Neural progenitor cell (in vitro differentiated cells): ENCODE measurements at places on chromosomes 4 and X. TPM values are rescaled to one million over a fixed set of nuclear protein-coding genes. Genes with fewer than 3 reads are reported as not detected.

DNA sequence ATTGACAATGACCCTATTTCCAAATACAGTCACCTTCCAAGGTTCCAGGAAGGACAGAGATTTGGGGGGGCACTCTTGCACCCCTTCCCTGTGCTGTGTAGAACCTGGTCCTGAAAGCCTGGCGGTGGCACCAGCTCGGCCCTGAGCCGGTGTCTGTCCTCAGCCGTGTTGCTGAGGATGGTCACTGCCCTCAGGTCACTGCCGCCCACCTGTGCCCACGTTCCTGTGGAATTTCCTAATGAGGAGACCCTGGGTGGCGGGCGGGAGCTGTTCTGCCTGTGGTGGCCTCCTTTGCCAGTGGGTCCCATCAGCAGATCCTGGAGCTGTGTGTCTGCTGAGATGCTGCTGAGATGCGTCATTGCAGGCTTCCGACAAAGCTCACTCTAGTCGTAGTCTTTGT is 32.9 kb downstream of the NELFA start:
- no peak for DNase-seq

DNA sequence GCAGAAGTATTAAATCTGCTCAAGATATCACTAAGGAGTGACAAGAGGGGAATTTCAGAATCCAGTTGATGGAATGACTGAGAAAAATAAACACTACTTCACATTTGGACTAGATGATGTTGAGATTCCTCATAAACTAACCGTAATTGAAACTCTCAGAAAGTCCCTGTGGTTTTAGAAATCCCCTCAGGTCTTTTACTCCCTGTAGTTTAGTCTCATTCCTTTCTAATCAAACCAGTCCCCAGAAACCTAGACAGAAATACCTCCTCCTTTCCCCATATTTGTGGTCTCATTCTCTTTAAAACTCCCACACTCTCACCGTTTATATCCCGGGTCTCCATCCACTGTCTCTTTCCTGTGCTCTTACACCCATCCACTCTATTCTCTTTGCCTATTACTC is 15.0 kb upstream of the TLR1 start:
- DNase-seq: no peak

RBM47 gene
- total RNA-seq: 2.9 and 6.1 TPM in 2 replicates

DNA sequence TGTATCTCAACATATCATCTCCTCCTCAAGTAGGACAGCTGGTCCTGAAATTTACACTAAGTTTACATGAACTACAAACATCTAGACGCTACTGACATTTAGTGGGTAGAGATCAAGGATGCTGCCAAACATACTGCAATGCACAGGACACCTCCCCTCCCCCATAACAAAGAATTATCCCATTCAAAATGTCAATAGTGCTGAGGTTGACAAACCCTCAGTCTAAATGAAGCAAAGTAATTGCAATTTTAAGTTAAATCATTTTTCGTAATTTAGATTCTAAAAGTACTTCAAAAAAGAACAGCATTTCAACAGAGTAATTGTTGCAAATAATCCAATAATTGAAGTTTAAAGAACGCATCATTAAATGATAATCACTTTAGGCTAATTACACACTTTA is 1.2 kb downstream of the PRMT9 start:
- DNase-seq: no peak

- DNase-seq: no peak
Measured at GRCh38 chr4:89753601-89754066, 83.3 kb downstream of the SNCA start.

GAGE13 gene
- total RNA-seq: not detected in 2 replicates

ATP8A1 gene
- 27.6 and 46.1 TPM in 2 replicates for total RNA-seq

GRCh38 chr4:118589471-118590055 is 95.6 kb upstream of the METTL14 start:
- no peak for DNase-seq

TCP11X2 gene
- total RNA-seq: 0.88 and 1.1 TPM in 2 replicates

CD99L2 gene
- total RNA-seq: 24.7 and 48.1 TPM in 2 replicates

- DNase-seq: peak; percentile 23
Measured at GRCh38 chrX:8971116-8971515, 62.8 kb downstream of the FAM9B start.

- no peak for DNase-seq
Measured at GRCh38 chr4:52959541-52959940, 97.4 kb downstream of the RASL11B start.

DNA sequence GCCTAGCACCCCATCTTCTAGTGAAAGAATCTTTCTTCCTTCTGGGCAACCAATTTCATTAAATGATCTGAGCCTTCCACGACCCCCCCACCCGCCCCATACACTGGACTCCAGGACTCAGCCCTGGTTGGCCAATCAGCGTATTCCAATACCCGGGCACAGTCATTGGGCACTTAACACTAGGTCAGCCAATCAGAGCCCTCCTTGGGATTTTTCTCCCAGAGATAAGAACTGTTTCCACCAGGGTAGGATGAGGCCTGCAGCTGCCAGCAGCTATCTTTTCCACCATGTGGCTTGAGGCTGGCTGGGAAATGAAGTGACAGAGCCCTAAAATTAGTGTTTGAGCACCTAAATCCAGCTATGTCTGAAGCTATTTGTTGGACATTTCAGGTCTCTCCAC is 418.8 kb downstream of the BCOR start:
- DNase-seq: no peak

- no peak for DNase-seq
Measured at GRCh38 chr4:142778900-142779299, 67.2 kb downstream of the INPP4B start.

DNA sequence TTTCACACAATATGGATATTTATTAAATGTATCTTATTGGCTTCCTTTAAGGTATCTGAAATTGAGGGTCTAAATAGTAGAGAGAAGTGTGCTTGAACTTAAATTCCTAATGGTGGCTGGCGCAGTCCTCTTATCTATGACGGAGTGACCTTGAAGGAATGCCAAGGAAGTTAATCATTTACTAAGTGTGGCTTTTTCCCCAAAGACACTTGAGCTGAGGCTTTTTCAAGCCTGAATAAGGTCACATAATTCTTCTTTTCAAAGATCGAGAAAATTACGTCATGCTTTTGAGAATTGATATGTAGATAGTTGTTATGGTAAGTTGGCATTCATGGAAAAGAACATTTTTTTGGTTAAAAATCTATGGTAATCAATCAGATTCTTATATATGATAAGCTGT is 11.7 kb upstream of the PRPS2 start:
- no peak for DNase-seq

FAM9C gene
- not detected in 2 replicates for total RNA-seq

MAGEA4 gene
- not detected in 2 replicates for total RNA-seq

CT45A10 gene
- not detected in 2 replicates for total RNA-seq

DNA sequence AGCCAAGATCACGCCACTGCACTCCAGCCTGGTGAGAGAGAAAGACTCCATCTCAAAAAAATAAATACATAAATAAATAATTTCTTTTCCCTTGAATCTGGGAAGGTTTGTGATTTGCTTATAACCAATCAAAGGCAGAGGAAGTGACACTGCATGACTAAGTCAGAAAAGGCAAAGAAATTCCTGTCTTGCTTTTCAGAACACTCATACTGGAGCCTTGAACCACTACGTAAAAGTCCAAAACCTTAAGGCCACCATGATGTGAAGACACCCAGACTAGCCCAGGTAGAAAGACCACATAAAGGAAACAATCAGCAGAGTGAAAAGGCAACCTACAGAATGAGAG is 36.6 kb downstream of the TMEM156 start:
- DNase-seq: no peak

DNA sequence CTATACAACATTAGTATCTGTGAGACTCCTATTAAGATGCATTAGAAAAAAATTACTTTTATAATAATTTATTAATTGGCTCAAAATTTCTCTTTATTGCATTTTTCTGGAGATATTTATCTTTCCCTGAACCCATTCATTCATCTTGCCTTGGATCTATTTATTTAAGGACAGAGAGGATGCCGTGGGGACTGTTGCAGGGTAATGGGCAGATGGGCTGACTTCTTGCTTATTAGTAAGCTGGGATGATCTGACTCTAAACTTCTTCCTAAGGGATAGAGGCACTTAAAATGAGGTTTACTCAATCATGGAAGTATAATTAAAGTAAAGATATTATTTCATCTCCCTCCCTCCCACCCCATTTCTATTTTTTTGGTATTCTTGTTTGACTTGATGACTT is 18.2 kb upstream of the ANK2 start:
- DNase-seq: no peak

- DNase-seq: no peak
Measured at GRCh38 chr4:78214078-78214477, 157.0 kb downstream of the FRAS1 start.

GRCh38 chr4:169593050-169593560 is 19.3 kb downstream of the NEK1 start:
- no peak for DNase-seq

- DNase-seq: no peak
Measured at GRCh38 chrX:115584696-115585095, 23.7 kb downstream of the PLS3 start.

DNA sequence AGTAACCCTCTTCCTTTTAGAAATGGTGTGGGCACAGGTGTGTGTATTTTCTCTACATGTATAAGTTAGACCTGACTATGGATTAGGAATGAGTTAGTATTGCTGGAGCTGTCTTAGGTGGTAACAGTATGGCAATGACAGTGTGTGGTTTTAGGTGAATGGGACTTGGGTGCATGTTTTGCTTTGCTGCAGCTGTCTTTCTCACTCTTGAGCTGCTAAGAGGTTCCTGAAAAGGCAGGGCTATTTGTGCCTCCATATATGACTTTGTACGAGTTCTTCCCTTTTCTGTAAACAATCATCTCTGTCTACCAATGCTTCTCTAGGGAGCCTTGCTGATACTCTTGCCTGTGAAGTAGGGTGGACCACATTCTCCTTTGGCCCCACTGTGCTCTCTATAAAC is 234.8 kb upstream of the HHIP start:
- DNase-seq: no peak

DNA sequence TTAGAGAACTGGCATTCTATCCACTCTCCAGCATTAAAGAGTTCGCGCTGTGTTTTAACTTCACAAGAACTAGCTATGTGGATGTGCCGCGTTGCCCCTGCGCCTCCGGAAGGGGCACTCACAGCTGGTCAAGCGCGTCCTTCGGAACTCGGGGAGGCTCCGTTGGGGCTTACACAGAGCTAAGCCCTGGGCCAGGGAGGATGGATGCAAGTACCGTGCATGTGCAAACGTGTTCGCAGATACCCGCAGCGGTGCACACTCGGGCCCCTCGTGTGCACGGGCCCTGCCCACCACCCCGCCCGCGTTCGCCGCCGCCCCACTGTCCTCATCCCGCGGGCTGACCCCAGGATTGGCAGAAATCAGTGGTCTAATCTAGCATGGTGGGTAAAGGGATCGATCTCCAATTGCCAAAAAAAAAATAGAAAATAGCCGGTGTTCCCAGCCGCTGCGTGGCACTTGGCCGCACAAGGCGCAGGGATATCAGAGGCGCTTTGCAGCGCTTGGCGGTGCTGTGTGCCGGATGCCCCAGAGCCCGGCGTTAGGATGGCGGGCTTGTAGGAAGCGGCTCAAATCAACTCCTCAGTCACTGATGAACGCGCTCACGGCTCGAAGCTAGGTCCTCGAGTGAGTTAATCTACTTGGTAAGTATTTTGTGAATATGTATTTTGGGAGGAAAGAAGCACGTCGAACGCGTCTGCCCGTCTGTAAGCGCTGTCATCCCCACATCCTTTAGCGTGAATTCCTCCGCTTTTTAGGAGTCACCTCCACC is 989 bp upstream of the PCDH10 start:
- peak; percentile 78 for DNase-seq

GRCh38 chrX:87634361-87634760 is 116.8 kb downstream of the KLHL4 start:
- DNase-seq: no peak

GRCh38 chrX:41152221-41152620 is 67.0 kb downstream of the USP9X start:
- DNase-seq: no peak

DNA sequence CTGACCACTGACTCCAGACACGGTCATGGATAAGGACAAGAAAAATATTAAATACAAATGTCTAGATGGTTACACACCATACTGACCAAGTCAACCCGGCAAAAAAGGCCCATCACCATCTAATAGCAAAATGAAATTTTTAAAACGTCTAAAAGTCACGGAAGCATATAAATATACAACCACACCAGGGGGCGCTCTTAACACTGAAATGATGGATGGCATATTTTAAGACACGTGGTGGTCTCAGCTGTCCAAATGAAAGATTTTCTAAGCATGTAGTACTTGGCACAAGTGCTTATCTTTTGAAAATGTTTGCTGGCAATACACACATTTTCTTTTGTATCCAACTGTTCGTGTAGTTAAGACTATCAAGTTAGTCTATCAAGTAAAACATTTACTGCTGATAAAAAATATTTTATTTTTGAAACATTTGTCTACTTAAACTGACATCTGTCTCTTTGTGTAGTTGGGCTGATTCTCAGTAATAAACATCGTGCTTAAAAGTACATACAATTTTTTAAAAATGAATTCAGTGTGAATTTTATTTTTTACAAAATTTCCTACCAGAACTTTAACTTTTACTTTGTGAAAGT is 64.6 kb downstream of the COX7B2 start:
- DNase-seq: peak; percentile 73

- peak; percentile 26 for DNase-seq
Measured at GRCh38 chr4:73684097-73684496, 56.3 kb upstream of the CXCL8 start.

DNA sequence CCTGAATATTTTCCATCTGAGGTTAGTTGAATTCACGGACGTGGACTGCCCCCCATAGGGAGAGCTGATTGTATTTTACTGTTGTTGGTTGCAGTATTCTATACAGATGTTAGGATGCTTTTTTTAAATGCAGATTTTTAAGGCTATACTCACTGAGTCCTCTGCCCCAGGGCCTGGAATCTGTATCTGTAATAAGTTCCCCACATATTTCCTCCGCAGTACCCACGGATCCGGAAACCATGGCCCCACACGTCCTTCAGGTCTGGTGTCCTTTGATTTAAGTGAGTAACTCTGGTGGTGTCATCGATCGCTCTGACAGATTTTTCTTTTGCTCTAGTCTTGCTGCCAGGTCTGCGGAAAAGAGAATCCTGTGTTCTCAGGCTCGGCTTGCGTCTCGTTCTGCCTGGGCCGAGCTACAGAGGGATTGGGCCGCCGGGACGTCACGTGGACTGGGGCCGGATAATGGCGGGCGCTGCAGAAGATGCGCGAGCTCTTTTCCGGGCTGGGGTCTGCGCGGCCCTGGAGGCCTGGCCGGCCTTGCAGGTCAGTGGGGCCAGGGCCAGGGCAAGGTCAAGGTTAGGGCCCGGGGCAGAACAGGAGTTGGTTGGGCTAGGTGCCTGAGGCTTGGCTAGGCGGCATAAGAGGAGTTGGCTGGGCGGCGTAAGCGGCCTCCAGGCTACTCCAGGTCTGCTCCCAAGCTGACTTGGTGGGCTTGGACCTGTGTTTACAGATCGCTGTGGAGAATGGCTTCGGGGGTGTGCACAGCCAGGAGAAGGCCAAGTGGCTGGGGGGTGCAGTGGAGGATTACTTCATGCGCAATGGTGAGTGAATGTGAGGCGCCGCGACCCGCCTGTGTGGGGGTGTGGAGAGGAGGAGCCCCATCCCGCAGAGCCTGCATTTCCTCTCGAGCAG is at the start of gene TSR2:
TSR2 (plus strand) TSS at position 445 of the 912 bp plus-strand sequence; CDS start at position 463, 18 bp downstream.
- peak; percentile 87 for DNase-seq
